ENCODE measurements at places on chromosomes 5 and 9.

DNA sequence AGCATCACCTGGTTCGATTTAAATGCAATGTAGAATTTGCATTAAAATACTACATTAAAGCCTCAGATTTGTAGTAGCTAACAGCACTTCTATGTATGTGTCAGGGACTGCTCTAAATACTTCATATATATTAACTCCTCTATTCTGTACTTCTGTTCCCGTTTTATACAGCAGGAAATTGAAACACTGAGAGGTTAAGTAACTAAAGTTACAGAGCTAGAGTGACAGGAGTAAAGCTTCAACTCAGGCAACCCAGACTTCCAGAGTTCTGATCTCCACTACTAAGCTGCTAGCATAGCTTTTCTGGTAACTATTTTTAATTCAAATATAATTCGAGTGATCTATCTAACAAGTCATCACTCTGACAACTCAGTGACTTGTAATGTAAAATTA, 619 bp upstream of the APC start:
- no peak for DNase-seq

DNA sequence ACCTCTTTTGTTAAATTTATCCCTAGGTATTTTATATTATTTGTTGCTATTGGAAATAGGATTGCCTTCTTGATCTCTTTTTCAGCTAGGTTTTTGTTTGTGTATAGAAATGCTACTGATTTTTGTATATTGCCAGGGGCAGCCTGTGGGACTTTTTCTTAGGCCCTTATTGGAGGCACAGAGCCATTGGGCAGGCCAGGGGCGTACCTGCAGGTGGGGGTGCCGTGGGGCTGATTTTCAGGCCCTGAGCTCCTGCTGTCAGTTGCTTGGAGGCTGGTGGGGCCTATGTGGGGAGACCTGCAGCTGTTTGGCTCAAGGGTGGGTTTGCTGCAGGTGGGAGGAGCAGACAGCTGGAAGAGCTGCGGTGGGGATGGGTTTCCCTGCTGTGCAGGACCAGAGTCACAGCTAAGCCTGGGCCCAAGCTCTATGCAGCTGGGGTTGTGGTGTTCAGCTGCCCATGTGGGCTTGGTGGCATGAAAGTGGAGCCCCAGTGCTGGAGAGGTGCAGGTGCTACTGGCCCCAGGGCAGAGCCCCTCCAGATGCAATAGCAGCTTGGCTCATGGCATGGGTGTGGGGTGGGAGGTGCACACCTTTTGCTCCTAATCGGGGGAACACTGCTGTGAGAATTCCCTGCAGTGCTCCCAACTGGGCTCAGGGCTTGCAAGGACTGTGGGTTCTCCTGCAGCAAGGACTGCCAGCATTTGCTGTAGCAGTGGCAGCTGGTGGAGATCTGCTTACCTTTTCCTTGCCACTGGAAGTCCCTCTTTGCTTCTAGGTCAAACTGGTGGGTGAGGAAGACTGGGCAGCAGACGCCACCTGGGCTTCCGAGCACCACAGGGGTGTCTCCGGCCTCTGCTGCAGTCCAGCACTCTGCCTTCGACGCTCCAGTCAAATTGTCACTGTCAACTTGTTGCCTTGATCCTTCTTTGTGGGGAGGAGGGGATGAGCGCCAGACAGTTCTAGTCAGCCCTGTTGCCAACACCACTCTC, 7.6 kb upstream of the CLPTM1L start:
- no peak for DNase-seq

DNA sequence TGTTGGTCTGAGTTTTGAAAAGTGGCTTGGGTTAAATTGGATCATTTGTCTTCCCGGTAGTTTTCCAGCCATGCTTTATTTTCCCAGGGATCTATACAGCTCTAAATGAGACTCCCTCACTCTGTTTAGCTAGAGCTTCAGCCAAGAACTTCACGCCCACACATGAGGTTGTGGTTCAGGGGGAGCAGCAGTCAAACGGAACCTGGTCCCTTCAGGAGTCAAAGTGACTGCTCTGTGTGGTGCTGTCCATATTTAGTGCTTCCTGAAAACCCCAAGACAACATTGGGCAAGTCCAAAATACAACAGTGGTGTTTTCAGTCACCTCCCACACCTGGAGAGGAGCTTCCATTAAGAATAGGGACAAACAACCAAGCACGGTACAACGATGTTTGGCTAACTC, 90.5 kb downstream of the ANKH start:
- no peak for DNase-seq

DNA sequence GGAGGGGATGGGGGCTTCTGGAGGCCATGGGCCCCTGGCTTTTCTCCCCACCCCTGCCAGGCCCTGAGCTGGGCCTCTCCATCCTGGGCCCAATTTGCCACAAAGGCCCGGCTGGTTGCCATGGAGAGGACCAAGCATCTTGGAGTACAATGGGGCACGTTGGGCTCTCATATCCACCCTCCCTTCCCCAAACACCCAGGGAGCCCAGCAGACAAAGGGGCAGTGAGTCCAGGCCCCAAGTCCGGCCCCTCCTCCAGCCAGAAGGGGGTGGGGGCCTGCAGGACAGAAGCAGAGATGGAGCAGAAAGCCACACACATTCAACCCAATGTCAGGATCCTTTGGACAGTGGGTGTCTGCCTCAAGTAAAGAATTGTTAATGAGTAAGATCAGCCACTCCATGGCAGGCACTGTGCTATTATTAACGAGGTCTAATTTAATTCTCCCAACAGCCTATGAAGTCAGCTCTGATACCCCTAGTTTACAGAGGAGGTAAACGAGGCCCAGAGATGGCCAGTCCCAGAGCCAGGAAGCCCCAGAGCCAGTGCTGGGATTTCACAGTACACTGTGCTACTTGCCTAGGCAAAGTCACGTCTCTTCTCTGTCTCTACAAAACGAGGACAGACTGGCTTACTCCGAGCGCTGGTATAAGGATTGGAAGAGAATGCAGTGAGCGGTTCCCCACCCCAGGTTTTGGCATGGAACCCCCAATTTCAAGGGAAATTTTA, 2.3 kb downstream of the CRB2 start:
- DNase-seq = no peak

- DNase-seq = peak; percentile 37
Measured at GRCh38 chr5:33734537-33734936, 157.3 kb downstream of the ADAMTS12 start.
